ENCODE measurements at places on chromosomes 1 and 21.

GRCh38 chr1:213858581-213858980 is 129.2 kb upstream of the PROX1 start:
- no peak for DNase-seq

- DNase-seq = no peak
These were observed 449.8 kb downstream of the SIPA1L2 start for GRCh38 chr1:232179896-232180778.

DNA sequence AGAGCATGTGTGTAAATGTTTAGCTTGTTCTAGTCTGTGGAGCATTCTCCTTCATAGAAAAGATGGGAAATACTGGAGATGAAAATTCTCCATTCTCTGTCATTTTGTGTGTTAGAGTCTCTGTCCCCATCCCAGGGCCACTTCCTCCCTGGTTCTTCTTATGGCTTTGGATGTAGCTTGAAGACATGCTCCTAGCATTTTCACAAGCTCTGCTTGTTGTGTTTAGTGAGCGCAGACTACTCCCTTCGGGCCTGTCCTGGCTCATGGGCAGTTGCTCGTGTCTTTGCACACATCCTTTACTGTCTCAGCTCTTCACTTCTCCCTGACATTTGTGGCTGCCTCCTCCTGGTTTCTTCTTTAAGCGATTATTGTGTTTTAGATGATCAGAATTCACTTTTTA is 30.4 kb downstream of the MAPKAPK2 start:
- DNase-seq = no peak

GRCh38 chr1:27630859-27631491 is 4.0 kb downstream of the FGR start:
- no peak for DNase-seq

DNA sequence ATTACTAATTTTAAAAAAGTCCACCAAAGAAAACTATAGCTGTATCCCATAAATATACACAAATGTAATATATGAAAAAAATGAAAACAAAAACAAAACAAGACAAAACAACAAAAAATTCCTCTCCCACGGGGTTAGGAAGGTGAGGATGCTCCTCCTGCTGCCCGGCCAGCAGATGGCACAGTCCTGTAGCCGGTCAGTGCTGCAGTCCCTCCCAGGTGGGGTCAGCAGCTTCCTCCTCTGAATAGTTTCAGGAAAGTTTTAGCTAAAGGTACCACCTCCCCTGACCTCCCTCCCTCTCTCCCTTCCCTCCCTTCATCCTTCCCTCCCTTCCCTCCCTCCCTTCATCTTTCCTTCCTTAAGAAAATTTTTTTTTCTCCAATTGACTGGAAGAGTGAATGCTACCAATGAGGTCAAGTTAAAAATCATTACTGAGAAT is 67.8 kb upstream of the BCL10 start:
- no peak for DNase-seq
